ENCODE measurements at places on chromosomes 13 and 19.

DNA sequence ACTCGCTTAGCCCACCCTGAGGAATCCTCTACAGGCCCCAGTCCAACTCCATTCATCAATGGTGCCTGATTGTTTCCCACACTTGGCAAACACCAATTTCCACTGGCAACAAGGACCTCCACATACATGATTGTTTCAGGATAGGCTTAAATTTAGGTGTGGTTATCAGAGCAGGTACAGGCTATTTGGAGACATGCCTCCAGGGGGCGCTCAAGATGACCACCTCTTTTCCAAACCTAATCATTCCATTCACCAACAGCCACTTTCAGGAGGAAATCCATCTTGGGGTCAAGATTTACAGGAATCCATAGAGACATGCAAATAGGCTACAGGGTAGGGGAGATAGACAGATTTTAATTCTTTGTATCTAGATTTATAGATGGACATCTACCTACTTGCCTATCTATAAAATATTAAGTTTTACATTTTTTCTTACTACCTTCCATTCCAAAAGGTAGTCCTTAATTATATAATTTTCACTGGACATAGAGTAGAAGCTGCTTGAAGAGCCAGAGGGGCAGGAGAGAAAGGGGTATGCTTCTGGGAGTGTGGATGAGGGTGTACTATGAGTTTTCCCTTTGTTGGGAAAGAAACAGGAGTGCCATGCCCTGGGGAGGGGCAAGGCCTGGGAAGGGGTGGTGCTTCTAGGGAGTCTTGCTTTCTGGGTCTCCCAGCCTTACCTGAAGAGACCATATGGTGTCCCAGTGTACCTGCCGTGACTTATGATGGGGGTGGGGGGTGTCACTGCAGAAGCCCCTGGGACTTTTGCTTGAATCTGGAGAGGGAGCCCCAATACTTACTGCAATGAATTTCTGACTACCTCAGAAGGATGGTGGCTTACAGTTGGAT is 14.1 kb upstream of the PCDH8 start:
- DNase-seq = no peak

- no peak for DNase-seq
These were observed 256.5 kb downstream of the TBC1D4 start for GRCh38 chr13:75225288-75226032.

DNA sequence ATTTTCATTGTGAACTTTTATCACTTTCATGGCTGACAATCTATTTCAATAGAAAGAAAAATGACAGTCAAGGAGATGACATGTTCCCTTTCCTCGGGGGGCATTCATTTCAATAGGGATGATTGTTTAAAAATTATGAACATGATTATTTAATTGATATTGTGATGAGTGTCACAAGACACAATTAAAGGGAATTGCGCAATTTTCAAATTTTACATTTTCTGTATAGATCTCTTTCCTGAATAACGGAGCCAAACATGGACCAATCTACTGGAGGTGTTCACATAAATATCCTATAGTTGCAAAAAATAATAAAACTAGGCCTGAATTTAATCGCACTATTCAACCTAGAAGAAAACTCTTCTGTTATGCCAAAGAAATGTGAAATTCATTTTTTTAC is 1274.6 kb downstream of the SLITRK5 start:
- DNase-seq = no peak

GRCh38 chr19:57651654-57651996 is 17.1 kb upstream of the ZSCAN4 start:
- DNase-seq = no peak

DNA sequence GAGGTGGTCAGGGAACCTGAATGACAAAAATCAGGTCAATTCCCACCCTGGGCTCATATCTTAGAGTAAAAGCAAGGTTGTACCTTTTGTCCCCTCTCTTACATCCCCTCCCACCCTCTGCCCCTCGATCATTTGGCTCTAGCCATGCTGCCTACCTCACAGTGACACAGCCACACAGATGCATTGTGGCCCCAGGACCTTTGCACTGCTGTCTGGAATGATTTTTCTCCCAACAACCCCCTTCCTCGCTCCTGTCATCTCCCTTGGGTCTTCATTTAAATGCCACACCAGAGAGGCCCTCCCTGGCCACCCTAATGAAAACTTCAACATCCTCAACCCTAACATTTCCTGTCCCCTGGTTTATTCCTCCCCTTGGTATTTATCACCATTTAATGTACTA is 4.3 kb downstream of the MYH14 start:
- no peak for DNase-seq

DNA sequence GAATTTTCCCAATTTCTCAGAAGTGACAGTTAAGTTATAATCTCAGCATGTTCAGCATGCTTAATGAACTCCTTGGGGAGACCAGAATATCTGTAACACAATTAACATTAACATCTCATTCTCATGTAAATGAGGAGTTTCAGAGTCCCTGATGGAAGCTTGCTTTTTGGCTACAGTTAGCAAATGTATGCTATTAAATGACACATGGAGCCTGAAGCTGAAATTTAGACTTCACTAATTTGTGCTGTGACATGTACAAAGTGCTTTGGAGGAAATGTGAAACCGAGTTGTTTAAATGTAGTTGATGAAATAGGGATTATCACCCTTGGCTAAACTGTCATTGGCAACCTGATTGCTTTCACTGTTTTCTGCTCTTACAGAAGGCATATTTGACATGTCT is 2265.1 kb upstream of the PCDH20 start:
- DNase-seq = no peak

DNA sequence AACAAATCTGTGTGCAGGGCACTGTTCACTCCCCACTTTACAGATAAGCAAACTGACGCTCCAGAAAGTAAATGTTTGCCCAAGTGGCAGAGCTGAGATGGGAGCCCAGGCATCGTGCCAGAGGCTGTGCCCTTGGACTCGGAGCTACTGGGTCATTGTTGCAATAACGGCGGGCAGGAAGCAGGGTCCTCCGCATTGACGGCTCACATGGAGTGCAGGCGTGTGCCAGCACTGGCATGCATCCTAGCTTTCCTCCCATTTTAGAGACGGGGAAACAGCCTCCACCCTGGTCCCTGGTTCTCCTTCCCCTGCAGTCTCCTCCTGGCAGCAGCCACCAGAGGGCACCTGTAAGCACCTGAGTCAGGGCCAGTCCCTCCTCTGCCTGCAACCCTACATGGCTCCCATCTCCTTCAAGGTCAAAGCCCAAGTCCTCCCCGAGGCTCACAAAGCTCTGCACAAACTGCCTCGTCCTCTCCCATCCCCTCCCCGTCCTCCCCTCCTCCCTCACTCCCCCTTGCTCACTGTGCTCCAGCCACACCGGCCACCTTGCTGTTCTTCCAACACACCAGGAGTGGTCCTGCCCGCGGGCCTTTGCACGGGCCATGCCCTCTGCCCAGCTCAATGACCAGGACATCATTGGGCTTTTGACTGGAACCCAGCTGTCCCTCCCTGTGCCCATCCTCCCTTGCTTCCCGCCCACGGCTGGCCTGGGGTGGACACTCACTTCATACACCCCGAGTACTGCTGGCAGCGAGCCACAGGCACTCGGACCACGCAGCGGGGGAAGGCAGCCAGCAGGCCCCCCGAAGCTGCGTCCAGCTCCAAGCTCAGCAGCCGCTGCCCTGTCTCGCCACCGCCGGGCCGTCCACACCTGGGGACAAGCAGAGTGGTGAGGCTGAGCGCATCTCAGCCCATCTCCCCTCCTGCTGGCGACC is 7.7 kb upstream of the LRG1 start:
- no peak for DNase-seq

GRCh38 chr13:63448692-63449091 is 2033.0 kb upstream of the PCDH20 start:
- DNase-seq = no peak

- DNase-seq = no peak
These were observed 37.5 kb upstream of the SACS start for GRCh38 chr13:23470790-23471614.

GRCh38 chr19:11257846-11258380 is 4.4 kb downstream of the DOCK6 start:
- no peak for DNase-seq

DNA sequence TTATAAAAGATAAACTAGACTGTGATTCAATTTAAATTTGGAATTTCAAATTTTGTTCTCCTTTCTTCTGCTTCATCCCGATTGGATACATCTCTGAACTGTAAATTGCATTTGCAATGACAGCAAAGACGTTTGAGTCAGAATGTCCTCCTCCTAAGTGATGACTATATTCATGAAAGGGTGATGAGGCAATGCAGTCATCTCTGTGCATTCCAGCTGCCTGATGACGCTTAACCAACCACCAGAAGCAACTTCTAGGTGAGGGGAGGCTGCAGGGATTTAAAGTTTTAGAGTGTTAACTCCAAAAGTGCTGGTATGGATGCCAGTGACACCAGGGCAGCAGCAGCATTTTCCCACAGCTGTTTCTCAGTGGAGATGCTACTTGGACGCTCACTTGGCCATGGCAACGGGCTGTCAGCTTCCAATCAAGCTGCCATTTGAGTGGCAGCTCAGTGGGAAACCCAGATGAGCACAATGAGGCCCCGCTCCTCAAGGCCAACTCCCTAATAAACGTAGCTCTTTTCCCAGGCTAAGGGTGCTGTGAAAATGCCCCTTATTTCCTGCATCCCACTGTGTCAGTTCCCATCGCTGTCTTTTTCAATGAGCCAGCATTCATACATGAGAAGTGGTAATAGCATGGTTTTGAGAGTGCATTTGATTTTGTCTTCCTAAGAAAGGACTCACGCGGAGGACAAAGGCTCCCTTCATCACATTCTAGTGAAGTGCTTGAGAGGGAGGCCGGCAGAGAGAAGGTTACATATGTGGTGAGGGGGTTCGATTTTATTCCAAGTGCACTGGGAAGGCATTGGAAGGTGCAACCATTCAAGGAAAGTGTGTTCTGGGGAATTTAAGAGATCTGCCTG is 45.2 kb upstream of the AMER2 start:
- no peak for DNase-seq

DNA sequence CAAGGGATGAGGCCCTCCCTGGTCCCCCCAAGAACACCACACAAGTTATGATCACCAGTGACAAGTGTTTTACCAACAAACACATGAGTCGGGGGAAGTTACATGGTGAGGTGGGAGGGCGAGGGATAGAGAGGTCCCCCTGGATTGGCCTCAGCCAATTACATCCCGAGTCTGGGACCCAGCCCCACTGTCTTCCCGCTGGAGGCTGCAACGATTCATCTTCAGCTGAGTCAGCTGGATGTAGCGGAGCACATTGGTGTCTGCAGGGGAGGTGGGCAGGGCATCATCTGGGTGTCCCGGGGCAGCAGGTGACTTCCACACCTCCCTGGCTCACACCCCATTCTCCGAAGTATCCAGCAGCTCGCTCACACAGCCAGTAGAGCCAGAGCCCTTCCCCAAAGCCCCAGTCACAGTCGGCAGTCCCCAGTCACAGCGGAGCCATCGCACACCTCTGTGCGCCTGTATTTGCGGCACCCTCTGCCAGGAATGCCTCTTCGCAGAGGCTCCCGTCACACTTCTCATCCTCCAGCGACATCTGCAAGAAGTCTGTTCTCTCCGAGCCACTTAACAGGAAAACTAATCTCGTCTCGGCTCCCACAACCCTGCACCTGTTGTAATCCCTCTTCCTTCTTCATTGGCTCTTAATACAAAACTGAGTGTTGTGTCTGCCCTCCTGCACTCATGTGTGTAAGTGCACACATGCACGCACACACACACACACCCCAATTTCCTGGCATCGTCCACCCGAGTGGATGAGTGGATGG is 2.0 kb downstream of the TTC9B start:
- DNase-seq = no peak

DNA sequence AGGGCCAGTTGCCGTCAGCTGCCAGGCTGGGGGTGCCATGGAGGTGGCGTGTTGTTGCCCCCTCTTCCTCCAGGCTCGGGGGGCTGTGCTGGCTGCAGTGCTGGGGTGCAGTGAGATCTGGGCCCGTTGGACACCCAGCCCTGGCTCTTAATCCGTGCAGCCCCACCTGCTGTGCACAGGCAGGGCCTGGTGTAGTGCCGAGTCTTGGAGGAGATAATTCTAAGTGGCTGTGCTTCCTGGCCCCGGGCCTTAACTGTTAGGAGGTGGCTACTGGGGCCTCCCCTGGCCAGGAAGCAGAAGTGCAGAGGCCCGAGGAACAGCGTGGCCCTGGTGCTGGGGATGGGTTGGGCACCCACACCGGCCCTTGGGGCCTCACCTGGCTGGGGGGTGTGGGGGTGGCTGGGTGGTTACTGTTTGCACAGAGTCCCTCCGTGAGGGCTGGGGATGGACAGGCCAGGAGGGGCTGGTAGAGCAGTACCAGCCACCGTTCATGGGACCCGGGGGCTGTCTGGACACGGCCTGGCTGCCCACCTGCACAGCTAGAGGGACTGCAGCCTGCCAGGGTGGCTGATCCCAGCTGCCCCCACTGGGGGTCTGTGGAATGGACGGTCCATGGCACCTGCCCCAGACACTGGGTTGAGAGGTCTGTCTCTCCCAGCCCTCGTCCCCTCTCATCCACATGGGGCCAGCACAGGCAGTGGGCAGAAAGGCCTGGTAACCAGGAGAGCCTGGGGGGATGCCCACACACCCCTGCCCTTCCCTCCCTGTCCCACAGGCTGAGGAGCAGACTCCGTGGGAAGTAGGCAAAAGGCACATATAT is 3.3 kb downstream of the GPX4 start:
- no peak for DNase-seq

GRCh38 chr19:54952591-54953344 is 5.4 kb upstream of the NLRP7 start:
- no peak for DNase-seq

DNA sequence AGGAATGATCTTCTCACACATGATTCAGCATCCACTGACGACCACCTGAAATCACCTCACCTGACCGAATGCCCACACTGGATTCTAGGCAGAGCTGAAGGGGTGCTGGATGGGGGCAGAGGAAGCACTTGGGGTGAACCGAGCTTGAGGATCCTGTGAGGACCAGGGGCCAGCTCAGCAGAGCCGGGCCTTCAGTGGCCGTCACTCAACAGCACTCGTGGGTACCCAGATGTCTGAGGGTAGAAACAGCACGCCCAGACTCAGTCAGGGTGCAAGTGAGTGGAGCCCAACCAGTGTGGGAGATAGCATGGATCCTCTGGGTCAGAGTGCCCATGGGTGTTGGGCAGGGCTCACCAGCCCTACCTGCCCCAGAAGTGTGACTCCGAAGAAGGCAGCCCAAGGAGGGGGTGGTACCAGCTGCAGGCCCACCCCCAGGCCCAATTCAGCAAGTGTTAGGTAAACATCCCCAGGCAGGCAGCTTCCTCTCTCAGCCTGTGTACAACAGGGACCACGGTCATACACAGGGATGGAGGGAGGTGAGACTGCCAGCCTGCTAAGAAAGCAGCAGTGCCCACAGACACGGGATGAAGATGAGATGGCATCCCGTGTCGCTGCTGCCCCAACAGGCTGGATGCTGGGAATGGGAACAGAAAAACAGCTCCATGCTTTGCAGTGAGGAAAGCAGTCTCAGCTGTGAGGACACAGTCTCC is 16.6 kb downstream of the GJA3 start:
- DNase-seq = no peak

DNA sequence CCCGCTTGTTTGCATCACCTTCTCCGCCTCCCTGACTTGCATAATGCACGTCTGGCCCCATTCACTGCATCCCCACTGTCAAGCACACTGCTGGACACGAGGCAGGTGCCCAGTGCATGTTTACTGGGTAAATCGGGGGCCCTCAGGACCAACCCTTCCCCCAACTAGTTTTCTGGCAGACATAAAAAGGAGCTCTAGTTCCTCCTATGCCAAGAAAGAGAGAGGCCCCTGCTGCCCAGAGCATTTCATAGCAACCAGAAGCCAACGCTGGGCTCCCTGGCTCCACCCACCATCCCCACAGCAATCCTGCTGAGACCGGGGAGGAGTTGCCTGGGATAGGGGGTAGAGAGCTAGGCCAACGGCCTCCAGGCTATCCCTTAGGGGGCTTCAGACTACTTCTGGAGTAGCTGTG is 23.2 kb downstream of the ANKRD27 start:
- DNase-seq = no peak

GRCh38 chr13:112815871-112816270 is 126.0 kb downstream of the ATP11A start:
- no peak for DNase-seq
